Stimulated activated CD4-positive, alpha-beta T cell treated with anti-CD3 and anti-CD28 coated beads, TNF-alpha, amount 100 ng/mL, for 4 hours (primary cell): ENCODE measurements at places on chromosomes 11 and 22.

GRCh38 chr11:70397983-70398833 lies at the start of gene CTTN:
Gene CTTN, plus strand, starts transcription at chr11:70398529. Its CDS starts 8,769 bp downstream, at chr11:70407298.
- peak; percentile 52 for DNase-seq

DNA sequence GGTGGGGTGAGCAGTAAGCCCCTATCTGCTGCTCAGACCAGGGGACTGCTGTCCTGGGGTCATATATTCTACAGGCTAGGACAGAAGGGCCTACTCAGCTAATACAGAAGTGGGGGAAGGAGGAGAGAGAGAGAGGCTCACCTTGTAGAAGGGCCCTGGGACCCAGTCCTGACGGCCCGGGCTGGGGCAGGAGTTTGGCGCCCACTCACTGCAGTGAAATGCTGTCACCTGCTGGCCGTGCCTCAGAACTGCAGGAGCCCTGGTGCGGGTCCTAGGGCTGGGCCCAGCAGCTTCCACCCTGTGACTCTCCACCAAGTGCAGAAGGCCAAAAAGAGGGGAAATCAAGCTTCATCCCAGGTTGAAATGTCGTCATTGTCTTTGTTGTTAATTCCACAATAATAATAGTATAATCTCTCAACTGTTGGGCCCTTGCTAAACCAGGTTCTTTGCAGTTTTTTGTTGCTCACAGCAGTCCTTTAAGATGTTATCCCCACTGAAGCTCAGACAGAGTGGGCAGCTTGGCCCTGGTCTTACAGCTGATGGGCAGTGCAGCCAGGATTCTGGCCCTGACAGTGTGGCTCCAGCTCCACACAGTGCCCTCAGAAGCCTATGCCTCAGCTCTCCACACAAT lies 29.6 kb downstream of the TRIM29 start:
- DNase-seq = peak; percentile 25

GRCh38 chr11:36840378-36840777 lies 242.3 kb upstream of the RAG2 start:
- DNase-seq = no peak

GRCh38 chr11:27158456-27159334 lies 118.1 kb downstream of the BBOX1 start:
- DNase-seq = no peak

GRCh38 chr11:19675397-19675796 lies 37.2 kb upstream of the NAV2 start:
- DNase-seq = no peak

- no peak for DNase-seq
Observed at GRCh38 chr11:45489281-45489905, 176.0 kb downstream of the CHST1 start.

DNA sequence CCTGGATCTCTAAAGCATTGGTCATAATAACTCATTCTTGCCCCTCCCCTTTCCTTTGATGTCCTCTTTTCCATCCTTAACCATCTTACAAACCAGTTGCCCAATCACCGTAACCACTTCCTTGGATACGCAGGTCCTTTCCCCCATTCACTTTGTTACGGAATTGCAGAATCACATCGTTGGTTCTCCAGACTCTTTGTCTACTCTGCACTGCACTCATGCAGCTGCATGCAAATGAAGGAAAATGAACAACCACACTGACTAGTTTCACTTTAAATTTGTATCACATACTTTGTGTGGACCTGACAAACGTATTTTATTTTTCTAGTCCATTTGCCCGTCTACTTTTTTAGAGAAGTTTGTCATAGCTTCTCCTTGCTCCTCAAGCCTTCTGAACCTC lies 69.9 kb downstream of the SLC5A12 start:
- no peak for DNase-seq

GRCh38 chr11:76803811-76804600 lies 20.9 kb downstream of the TSKU start:
- peak; percentile 28 for DNase-seq

GRCh38 chr11:75930534-75930933 lies 115.5 kb downstream of the UVRAG start:
- DNase-seq = no peak

GRCh38 chr11:64787526-64788320 lies 9.4 kb upstream of the SF1 start:
- peak; percentile 40 for DNase-seq

DNA sequence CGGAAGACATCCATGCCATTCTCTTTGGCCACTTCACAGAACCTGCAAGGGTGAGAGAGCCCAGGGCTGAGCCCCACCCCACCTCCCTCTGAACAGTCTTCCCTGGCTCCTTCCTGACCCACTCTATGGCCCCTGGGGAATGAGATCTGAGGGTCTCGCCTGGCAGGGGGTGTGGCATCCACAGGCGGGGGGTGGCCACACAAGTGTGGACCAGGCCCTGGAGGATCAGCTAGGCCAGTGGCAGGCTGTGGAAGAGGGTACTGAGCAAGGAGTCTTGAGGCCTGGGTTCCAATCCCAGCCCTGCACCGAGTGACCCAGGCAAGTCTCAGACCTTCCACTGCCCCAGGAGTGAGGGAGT lies 5.6 kb upstream of the LRFN4 start:
- no peak for DNase-seq

- no peak for DNase-seq
Observed at GRCh38 chr11:123065621-123066020, 3.7 kb upstream of the HSPA8 start.

GRCh38 chr11:85541683-85542082 lies 85.5 kb downstream of the DLG2 start:
- DNase-seq = no peak

- no peak for DNase-seq
Observed at GRCh38 chr11:74538680-74539079, 45.2 kb upstream of the LIPT2 start.

GRCh38 chr22:29877620-29878019 lies 5.4 kb upstream of the MTMR3 start:
- no peak for DNase-seq

- peak; percentile 18 for DNase-seq
Observed at GRCh38 chr22:29689880-29690213, 30.0 kb upstream of the CABP7 start.
